RWPE2 (cell line): ENCODE measurements at places on chromosomes 2 and 18.

DNA sequence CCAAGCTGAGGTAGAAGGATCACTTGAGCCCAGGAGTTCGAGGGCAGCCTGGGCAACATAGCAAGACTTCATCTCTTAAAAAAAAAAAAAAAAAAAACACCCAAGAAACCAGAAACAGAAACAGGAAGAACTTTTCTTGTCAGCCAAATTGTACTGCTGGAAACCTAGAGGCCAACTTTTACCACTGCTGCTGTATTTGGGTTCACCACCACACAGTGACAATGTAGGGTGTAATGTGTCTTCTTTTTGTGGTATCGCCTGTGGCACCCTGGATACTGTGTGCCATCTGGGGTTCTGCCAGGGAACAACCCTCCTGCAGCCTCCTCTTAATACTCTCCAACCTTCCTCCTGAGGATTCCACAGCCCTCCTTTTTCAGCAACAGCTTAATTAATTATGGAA lies 72.6 kb downstream of the STK39 start:
- DNase-seq = no peak
- H3K36me3 ChIP-seq = peaks cover 17% of the 10 kb centered on the region
- H3K27me3 ChIP-seq = no peaks in the 10 kb centered on the region

DNA sequence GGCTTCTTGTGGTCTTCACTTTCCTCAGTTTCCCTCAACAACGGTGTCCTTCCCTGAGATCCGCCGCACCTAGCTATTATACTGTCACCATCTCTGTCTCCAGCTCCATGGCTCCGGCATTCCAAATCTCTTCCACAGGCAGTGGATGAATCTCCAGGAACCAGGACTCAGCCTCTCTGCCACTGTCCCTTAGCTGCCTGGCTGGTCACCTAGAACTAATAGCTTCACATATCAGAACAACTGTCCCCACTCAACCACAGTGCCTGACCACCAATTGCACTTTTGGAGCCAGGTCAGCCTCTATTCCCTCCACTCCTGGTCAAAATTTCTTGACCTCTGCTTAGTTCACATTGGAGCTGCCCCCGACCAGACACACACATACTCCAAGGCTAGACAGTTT lies 38.1 kb upstream of the AFF3 start:
- no peaks in the 10 kb centered on the region for H3K4me1 ChIP-seq
- H3K36me3 ChIP-seq = no peaks in the 10 kb centered on the region
- H3K27me3 ChIP-seq = no peaks in the 10 kb centered on the region
- no peak for DNase-seq

DNA sequence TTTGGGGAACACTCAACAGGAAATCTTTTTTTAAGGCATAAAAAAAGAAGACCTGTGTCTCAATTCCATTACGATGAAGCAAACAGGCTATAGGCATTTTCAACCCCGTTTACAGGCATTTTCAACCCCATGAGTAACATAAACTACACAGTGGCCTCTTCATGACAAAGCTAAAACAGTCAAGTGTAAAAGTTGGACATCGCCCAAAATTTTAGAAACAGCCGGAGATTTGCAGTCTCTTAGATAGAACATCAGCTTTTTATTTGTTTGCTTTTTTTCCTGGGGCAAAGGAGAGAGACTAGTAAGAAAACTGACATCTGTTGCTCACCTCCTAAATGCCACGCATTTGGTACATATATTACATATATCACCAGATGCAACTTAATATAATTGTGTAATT lies 173.7 kb downstream of the CMPK2 start:
- H3K36me3 ChIP-seq = no peaks in the 10 kb centered on the region
- DNase-seq = no peak
- no peak overlapping the region for H3K27ac ChIP-seq
- H3K4me3 ChIP-seq = no peak overlapping the region
- H3K4me1 ChIP-seq = no peaks in the 10 kb centered on the region
- H3K27me3 ChIP-seq = no peaks in the 10 kb centered on the region

DNA sequence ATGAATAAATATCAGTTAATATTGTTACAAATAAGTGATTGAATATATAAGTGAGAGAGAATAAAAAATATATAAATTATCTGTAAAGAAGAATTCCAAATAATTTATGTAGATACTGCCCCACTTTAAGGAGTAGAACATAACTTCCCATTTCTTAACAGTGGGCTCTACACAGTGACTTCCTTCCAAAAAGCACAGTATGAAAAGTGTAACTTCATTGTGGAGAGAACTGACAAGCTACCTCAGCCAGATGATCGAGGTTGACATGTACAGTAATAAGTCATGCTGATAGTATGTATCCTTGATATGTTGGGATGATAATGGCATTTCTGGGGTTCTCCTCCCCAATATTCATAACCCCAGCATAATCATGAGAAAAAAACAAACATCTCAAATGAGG lies 191.9 kb upstream of the FN1 start:
- H3K27me3 ChIP-seq = no peaks in the 10 kb centered on the region
- no peak overlapping the region for H3K27ac ChIP-seq
- H3K4me3 ChIP-seq = no peak overlapping the region
- H3K4me1 ChIP-seq = peaks cover 4% of the 10 kb centered on the region
- no peaks in the 10 kb centered on the region; the same call in 1 of the 2 replicates for H3K36me3 ChIP-seq

GRCh38 chr2:166491461-166491860 lies 2.6 kb downstream of the SCN7A start:
- H3K4me3 ChIP-seq = no peak overlapping the region
- H3K27me3 ChIP-seq = peaks cover 12% of the 10 kb centered on the region
- H3K36me3 ChIP-seq = no peaks in the 10 kb centered on the region
- no peak overlapping the region for H3K27ac ChIP-seq

GRCh38 chr2:231692847-231693246 lies 15.5 kb upstream of the PTMA start:
- H3K4me1 ChIP-seq = no peaks in the 10 kb centered on the region
- H3K36me3 ChIP-seq = no peaks in the 10 kb centered on the region
- no peak overlapping the region for H3K27ac ChIP-seq
- DNase-seq = no peak
- H3K27me3 ChIP-seq = no peaks in the 10 kb centered on the region

DNA sequence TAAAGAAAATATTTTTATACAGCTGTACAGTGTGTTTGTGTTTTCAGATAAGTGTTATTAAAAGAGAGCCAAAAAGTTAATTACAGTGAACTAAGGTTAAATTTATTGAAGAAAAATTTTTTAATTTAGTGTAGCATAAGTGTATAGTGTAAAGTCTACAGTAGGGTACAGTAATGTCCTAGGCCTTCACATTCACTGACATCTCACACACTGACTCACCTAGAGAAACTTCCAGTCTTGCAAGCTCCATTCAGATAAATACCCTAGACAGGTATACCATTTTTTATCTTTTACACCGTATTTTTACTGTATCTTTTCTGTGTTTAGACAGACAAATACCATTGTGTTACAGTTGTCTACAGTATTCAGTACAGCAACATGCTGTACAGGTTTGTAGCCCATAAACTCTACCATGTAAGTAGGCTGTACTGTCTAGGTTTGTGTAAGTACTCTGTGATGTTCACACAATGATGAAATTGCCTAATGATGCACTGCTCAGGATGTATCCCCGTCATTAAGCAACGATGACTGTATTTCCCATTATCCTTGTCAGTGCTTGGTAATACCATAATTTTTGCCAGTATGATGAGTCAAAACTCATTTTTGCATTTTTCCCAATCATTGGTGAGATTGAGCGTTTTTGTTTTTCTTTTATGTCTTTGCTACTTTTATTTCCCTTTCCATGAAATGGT lies 48.2 kb upstream of the B3GNT2 start:
- H3K27ac ChIP-seq = peak overlapping the region; percentile 70
- H3K36me3 ChIP-seq = no peaks in the 10 kb centered on the region
- H3K4me3 ChIP-seq = no peak overlapping the region
- no peak for DNase-seq

- H3K27ac ChIP-seq = no peak overlapping the region
- H3K4me1 ChIP-seq = no peaks in the 10 kb centered on the region
- H3K36me3 ChIP-seq = no peaks in the 10 kb centered on the region
- no peak for DNase-seq
- H3K27me3 ChIP-seq = no peaks in the 10 kb centered on the region
Measured at GRCh38 chr2:2707206-2707991, 376.3 kb upstream of the MYT1L start.

GRCh38 chr18:42392416-42392815 lies 437.4 kb downstream of the PIK3C3 start:
- no peak overlapping the region for H3K4me3 ChIP-seq
- DNase-seq = no peak
- no peak overlapping the region for H3K27ac ChIP-seq
- H3K36me3 ChIP-seq = no peaks in the 10 kb centered on the region

DNA sequence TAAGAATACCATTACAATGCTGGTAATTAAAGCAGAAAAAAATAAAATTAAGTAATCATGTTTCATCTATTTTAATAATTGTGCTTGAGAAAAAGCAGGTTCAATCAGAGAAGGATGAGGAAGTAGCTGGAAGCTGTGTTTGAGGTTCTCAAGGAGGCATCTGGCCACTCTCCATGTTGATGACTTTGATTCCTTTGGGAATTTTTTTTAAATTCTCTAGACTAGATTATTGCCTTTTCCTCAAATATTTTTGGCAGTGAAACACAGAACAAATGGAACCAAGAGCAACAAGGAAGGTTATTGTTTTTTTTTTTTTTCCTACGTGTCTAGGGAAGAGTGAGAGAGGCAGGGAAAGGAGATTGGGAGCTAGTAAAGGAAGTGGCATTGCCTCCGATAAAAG lies 99.9 kb upstream of the NRP2 start:
- H3K4me3 ChIP-seq = no peak overlapping the region
- H3K27me3 ChIP-seq = no peaks in the 10 kb centered on the region
- H3K27ac ChIP-seq = no peak overlapping the region
- no peaks in the 10 kb centered on the region for H3K36me3 ChIP-seq
- H3K4me1 ChIP-seq = no peaks in the 10 kb centered on the region

DNA sequence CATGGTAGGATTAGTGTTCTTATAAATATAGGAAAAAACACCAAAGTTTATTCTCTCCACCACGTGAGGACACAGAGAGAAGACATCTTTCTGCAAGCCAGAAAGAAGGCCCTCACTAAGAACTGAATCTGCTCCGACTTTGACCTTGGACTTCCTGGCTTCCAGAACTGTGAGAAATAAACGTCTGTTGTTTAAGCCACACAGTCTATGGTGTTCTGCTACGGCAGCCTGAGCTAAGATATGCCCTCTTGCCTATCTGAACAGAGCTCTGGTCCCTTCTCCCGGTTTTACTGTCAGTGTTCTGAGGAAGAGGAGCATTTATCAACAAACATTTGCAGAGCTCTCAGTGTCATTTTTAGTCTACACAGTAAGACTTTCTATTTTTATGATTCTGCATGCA lies 131.3 kb downstream of the DOK6 start:
- no peak overlapping the region for H3K4me3 ChIP-seq
- no peaks in the 10 kb centered on the region for H3K36me3 ChIP-seq
- H3K27me3 ChIP-seq = peaks cover 3% of the 10 kb centered on the region

- H3K36me3 ChIP-seq = no peaks in the 10 kb centered on the region
- H3K4me1 ChIP-seq = peaks cover 7% of the 10 kb centered on the region
Measured at GRCh38 chr2:119771331-119771730, 11.6 kb downstream of the PTPN4 start.

- peaks cover 23% of the 10 kb centered on the region for H3K4me1 ChIP-seq
- no peaks in the 10 kb centered on the region for H3K36me3 ChIP-seq
- DNase-seq = peak; percentile 96
- H3K4me3 ChIP-seq = no peak overlapping the region
Measured at GRCh38 chr2:219968685-219969345, 341.4 kb downstream of the SLC4A3 start.

DNA sequence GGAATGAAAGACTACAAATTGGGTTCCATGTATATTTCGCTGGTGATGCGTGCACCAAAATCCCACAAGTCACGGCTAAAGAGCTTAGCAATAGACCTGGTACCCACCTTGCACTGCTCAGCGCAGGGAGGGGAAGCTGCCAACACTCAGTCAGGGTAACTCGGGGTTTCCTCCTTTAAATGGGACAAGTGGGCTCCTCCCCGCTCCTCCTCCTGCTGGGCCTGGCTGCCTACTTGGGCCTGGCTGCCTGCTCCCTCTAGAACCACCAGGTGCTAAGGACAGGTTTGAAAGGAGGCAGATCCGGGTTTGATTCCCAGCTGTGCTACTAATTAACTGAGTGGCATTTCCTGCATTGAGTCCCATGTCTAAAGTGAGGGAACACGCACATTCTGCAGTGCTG lies 23.4 kb downstream of the MYO7B start:
- no peaks in the 10 kb centered on the region for H3K36me3 ChIP-seq
- no peak for DNase-seq
- peaks cover 4% of the 10 kb centered on the region for H3K27me3 ChIP-seq
- H3K4me3 ChIP-seq = no peak overlapping the region

DNA sequence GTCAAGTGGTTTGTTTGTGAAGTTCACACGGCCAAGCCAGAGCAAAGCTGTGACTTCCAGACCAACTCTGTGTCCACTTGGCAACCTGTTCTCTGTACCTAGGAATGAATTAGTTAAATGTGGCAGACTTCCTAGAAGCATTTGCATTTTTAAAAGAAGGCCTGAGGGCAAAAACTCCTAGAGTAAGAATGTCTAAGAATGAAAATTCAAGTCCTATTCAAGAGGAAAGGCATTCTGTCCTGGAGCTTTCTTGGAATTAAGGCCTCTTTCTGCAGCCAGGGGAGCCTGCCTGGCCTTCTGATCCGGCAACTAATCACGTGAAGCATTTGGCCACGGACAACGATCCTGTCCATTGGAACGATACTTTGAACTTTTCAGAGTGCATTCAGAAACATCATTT lies 155.0 kb downstream of the SETBP1 start:
- no peak for DNase-seq
- H3K27ac ChIP-seq = no peak overlapping the region
- H3K4me3 ChIP-seq = no peak overlapping the region
- H3K4me1 ChIP-seq = peaks cover 16% of the 10 kb centered on the region
- no peaks in the 10 kb centered on the region for H3K27me3 ChIP-seq

DNA sequence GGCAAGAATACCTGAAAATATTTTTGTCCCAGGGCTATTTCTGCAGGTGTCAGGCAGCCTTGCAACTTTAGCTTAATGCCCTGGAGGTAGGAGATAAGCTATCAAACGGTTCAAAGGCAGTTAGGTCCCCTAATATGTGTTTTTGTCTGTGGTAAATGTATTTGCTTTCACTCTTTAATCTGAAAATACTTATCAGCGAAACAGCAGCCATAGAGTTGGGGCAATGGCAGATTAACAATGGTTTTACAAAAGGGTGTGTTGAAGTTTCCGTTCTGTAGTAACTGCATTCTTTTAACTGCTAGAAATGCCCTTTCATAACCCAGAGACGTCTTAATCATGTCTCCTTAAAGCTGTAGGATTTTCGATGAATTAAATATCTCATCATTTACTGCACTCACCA lies 265.0 kb upstream of the TRIB2 start:
- no peaks in the 10 kb centered on the region for H3K36me3 ChIP-seq
- DNase-seq = no peak
- H3K27me3 ChIP-seq = no peaks in the 10 kb centered on the region
- H3K27ac ChIP-seq = no peak overlapping the region

GRCh38 chr2:65754219-65754618 lies 321.8 kb upstream of the SPRED2 start:
- H3K4me1 ChIP-seq = no peaks in the 10 kb centered on the region
- no peak overlapping the region for H3K4me3 ChIP-seq
- H3K27ac ChIP-seq = no peak overlapping the region
- H3K36me3 ChIP-seq = no peaks in the 10 kb centered on the region
- DNase-seq = no peak
- no peaks in the 10 kb centered on the region for H3K27me3 ChIP-seq

DNA sequence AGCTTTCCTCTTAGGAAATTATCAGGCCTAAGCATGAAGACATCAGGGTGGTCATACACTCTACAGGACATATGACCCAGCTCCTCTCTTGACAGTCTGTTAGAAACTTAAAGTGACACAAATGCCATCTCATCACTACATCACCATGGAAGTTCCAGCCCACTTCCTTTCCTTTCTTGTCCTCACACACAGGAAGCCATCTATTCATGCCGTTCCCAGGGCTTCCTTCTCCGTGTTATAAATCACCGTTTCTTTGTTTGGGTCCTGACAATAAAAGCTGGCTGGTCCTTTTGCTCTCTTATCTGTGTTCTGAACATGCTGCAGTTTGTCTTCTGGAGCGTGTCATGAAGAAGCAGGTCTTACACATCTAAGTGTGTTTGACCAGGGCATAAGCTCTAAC lies 692.1 kb upstream of the CELF4 start:
- no peak overlapping the region for H3K27ac ChIP-seq
- no peaks in the 10 kb centered on the region for H3K4me1 ChIP-seq
- no peak overlapping the region for H3K4me3 ChIP-seq
